ENCODE measurements at places on chromosomes 5 and 9.

DNA sequence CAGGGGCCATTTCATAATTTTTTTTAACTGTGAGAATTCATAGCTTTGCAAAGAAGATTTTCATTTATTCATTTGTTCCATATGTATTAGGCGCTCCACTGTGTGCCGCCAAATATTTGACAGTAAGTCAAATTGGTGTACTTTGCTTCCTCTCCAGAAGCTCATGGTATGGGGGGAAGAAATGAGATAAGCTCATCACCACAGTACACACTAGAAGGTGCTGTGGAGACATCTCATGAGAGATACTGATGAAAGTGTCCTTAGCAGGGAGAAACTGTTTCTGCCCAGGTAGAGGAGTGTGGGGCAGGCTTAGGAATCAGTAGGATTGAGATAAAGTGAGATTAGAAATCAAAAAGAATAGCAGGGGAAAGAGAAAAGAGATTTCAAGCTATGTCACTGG is 136.2 kb downstream of the CDH6 start:
- no peak for DNase-seq

DNA sequence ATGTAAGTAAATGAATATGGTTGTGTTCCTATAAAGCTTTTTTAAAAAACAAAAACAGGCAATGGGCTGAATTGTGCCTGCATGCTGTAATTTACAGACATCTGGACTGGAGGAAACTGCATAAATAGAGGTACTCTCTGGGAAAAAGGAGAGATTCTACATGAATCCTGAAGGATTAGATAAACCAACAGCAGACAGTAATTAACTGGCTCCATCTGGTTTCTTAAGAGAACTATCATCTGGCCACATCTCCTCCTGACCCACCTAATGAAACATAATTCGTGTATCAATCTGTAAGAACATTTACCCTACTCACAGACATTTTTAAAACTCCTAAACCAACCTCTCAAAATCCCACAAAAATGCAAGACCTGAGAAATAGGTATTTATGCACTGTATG is 528.1 kb upstream of the ST8SIA4 start:
- DNase-seq = no peak

GRCh38 chr5:154756009-154756867 is 1.1 kb downstream of the LARP1 start:
- DNase-seq = peak; percentile 22

- DNase-seq = no peak
These were observed 310.4 kb upstream of the EFNA5 start for GRCh38 chr5:107980923-107981692.

- DNase-seq = no peak
These were observed 478 bp upstream of the SETD9 start for GRCh38 chr5:56908942-56909293.

DNA sequence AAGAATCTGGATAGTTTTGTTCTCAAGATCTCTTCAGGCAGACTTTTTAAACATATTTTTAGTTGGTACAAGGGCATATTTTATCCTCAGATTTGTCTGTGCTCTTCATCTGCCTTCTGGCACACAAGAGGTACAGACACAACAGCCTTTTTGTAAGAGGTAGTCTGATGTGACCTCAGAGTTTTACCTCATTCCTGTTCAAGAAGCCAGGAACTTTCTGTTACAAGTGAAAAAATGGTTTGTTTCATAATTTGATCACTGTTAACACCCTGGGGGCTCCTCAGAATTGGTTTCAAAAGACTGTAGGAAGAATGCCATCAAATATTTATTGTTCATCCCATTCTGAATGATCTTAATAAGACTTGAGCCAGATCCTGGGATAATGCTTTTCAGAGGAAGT is 136.7 kb downstream of the PRKACG start:
- DNase-seq = no peak

- no peak for DNase-seq
These were observed 3.7 kb upstream of the WDR31 start for GRCh38 chr9:113343732-113344231.

- DNase-seq = no peak
These were observed 330.1 kb downstream of the ADAMTS6 start for GRCh38 chr5:65151614-65152013.

GRCh38 chr5:35319333-35320002 is 89.2 kb upstream of the PRLR start:
- DNase-seq = peak; percentile 36
